SW480 (cell line): ENCODE measurements at places on chromosomes 3 and 15.

GRCh38 chr3:126015075-126015474 lies 46.1 kb downstream of the ROPN1B start:
- no peak for DNase-seq

DNA sequence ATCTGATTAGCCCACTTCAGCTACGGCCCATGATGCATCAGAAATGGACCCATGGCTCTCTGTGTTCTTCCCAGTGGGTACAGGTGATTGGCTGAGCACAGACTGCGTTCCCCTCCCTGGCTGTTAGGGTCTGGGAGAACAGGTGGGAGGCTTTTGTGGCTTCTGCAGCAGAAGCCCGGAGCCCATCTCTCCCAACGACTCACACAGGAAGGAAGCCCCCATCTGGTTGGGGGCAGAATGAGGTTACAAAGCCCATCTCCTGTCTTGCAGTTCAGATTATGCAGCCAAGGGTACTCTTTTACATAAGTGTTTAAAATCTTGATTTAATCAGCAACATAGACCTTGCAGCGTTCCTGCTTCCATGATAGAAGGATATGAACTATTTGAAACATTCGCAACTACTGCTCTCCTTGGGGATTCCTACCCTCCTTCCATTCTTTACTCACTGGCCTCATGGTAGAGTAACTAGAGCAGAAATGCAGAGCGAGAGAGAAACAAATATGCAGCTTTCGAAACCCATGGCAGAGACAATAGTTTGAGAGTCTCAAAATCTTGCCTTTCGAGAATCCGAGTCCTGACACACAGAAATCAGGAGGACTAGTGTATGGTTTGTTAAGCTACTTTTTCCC lies 291.3 kb downstream of the TLE3 start:
- DNase-seq: no peak

DNA sequence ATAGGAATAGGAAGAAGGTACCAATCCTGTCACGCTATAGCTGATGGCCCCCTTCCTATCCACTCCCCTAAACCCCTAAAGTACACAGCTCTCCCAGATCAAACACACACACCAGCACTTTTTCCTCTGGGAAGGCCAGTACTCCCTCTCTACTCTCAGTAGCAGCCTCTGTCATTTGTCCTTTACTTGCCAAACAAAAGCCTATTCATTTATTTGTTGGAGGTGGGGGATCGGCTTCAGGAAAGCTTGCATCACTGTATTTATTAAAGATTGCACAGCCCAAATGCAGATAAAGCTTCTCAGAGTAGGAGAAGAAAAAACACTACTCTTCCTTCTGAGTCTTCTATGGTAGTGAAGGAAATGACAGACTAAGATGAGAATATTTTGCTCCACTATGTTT lies 429.7 kb upstream of the RASGRP1 start:
- DNase-seq: no peak

GRCh38 chr15:48076454-48076853 lies 44.3 kb upstream of the SLC24A5 start:
- DNase-seq: no peak

GRCh38 chr15:78508272-78508671 lies 895 bp downstream of the HYKK start:
- no peak for DNase-seq

DNA sequence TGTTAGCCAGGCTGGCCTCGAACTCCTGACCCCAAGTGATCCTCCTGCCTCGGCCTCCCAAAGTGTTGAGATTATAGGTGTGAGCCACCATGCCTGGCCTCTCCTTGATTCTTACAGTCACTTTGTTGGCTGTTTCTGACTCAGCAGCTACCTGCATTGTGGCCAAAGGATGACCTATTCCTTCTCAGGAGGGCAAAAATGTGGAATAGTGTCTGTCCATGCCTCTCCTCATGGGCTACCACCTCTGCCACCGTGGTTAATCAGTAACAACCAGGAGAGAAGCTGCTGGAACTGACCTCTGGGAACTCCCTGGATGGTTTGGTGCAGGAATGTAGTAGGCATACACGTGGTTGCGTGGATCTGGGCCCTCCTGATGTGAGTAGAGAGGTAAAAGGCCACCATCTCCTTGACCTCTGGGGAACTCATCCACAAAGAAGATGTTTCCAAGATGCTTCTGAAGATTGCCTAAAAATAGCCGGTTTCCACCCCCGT lies 63.3 kb downstream of the FLNB start:
- peak; percentile 36 for DNase-seq
